ENCODE measurements at places on chromosomes 1 and 21. TPM values are rescaled to one million over a fixed set of nuclear protein-coding genes. Genes with fewer than 3 reads are reported as not detected.
A peak's percentile ranks its signal among the peaks of the same experiment; 100 is the strongest.

- no peak overlapping the region for H3K4me3 ChIP-seq
- H3K4me1 ChIP-seq = no peaks in the 10 kb centered on the region
- no peaks in the 10 kb centered on the region for H3K27me3 ChIP-seq
- H3K36me3 ChIP-seq = peaks cover 11% of the 10 kb centered on the region
Observed at GRCh38 chr1:192993426-192994085, 65.6 kb downstream of the UCHL5 start.

DNA sequence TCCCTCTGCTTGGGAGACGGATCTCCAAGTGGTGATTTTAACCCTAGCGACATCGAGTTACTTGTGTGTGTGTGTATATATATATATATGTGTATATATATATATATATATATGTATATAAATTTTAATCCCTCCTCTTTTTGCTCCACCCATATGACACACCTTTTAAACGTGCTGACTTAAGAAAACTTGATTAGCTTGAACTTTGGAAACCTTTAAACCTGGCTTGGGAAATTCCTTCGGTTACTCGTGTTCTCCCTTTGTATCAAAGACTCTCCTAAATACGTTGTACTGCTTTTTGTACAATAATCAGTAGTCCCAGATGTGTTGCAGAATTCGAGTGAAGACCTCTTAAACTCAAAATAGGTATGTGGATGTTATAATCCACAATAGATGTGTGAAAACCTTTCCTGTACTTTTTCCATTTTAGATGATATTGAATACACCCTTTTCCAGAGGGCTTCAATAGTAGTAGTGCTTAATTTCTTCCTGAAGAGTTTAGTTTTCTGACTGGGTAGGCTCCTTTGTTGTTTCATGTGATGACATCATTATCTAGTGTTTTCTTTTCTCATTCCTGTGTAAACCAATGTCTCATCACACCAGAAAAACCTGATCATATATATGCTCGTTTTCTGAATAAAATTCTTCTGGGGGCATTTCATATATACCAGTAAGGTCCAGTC is 1.4 kb downstream of the RNF11 start:
- no peaks in the 10 kb centered on the region for H3K36me3 ChIP-seq
- H3K4me3 ChIP-seq = peak overlapping the region; percentile 99
- H3K27ac ChIP-seq = peak overlapping the region; percentile 96
- peak; percentile 83 for DNase-seq

DNA sequence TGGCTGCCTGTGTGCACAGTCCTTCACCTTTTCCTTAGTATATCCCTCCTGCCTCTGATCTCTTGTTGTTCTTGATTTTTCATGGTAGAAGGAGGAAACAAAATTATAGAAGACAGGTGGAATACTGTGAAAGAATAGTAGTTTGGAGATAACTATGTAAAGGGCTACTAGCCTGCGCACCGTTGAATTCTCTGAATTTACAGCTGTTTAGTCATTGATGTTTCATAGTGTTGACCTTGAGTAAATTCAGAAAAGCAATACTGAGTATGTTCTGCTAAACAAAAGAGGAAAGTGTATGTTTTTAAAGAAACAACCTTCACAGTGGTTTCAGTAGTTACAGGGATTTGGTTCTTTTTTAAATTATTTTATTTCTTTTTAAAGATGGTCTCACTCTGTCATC is 18.1 kb downstream of the CAMTA1 start:
- no peak overlapping the region for H3K27ac ChIP-seq
- DNase-seq = peak; percentile 4
- H3K4me1 ChIP-seq = peaks cover 26% of the 10 kb centered on the region
- H3K4me3 ChIP-seq = no peak overlapping the region
- H3K27me3 ChIP-seq = no peaks in the 10 kb centered on the region

- peak; percentile 71 for DNase-seq
- H3K4me1 ChIP-seq = no peaks in the 10 kb centered on the region
- H3K4me3 ChIP-seq = no peak overlapping the region
- no peak overlapping the region for H3K27ac ChIP-seq
Observed at GRCh38 chr1:9628541-9629444, 22.7 kb upstream of the PIK3CD start.

DNA sequence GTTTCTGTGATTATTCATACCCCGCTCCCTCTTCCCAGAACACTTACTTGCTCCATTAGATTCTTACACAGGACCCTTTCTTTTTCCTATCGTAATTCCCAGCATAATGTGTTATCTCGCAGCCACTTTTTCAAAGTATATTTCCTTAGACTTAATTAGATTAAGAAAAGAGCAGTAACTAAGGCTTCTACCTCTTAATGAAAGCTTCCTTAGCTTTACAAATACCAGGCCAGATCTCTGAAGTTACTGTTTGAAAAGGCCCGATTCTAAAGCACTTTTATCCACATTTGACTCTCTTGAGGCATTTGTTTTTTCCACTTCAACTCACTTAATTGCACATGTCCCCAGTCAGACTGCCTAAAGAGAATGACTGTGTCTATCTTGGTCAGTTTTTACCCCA is 1264.3 kb upstream of the ADGRL2 start:
- H3K27me3 ChIP-seq = no peaks in the 10 kb centered on the region
- no peak for DNase-seq
- no peaks in the 10 kb centered on the region for H3K4me1 ChIP-seq
- H3K27ac ChIP-seq = no peak overlapping the region

Gene ZC3H11A
- 109 TPM for total RNA-seq

GRCh38 chr1:173507205-173507846 is 30.2 kb downstream of the PRDX6 start:
- H3K4me1 ChIP-seq = peaks cover 12% of the 10 kb centered on the region
- no peaks in the 10 kb centered on the region for H3K36me3 ChIP-seq
- no peaks in the 10 kb centered on the region for H3K27me3 ChIP-seq
- peak; percentile 65 for DNase-seq

Gene TAF5L
- 13.4 TPM for total RNA-seq

DNA sequence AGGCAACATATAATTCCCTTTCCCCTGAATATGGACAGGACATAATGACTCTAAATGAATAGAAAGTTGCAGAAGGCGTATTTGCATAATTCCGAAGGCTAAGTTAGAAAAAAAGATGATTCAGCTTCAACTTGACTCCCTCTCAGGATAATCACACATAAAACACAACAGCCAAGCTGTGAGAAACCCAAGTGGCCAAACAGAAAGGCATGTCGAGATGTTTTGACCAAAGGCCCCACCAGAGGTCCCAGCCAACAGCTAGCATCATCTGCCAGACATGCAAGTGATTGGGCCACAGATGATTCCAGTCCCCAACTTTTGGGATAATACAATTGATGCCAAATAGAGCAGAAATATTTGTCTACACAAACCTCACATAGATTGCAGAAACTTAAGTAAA is 444.9 kb downstream of the LTN1 start:
- peaks cover 12% of the 10 kb centered on the region for H3K4me1 ChIP-seq
- no peak overlapping the region for H3K4me3 ChIP-seq
- DNase-seq = no peak
- no peaks in the 10 kb centered on the region for H3K27me3 ChIP-seq
- no peaks in the 10 kb centered on the region for H3K36me3 ChIP-seq
- H3K27ac ChIP-seq = no peak overlapping the region

DNA sequence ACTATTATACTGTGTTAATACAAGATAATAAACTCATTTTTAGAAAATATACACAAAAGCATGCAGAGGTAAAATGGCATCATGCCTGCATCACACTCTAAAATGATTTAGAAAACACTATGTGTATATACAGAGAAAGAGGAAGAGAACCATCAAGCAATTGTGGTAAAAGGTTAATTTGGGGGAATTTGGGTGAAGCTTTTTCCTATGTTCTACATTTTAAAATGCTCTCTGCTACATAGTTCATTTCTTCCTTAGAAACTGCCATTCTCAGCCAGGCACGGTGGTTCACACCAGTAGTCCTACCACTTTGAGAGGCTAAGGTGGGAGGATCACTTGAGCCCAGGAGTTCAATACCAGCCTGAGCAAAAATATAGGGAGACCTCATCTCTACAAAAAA is 44.1 kb downstream of the GON4L start:
- no peak overlapping the region for H3K27ac ChIP-seq
- DNase-seq = no peak
- H3K4me3 ChIP-seq = no peak overlapping the region
- H3K27me3 ChIP-seq = no peaks in the 10 kb centered on the region

GRCh38 chr1:201673915-201674314 is 135.0 kb downstream of the NAV1 start:
- no peak overlapping the region for H3K4me3 ChIP-seq
- DNase-seq = no peak
- H3K4me1 ChIP-seq = peaks cover 28% of the 10 kb centered on the region
- peaks cover 16% of the 10 kb centered on the region for H3K36me3 ChIP-seq
- H3K27me3 ChIP-seq = no peaks in the 10 kb centered on the region
- H3K27ac ChIP-seq = no peak overlapping the region

GRCh38 chr1:88787023-88787903 is 103.2 kb downstream of the PKN2 start:
- H3K4me3 ChIP-seq = no peak overlapping the region
- no peaks in the 10 kb centered on the region for H3K27me3 ChIP-seq
- H3K36me3 ChIP-seq = peaks cover 20% of the 10 kb centered on the region
- no peaks in the 10 kb centered on the region for H3K4me1 ChIP-seq

Gene NR5A2
- not detected for total RNA-seq

GRCh38 chr1:184315254-184315653 is 71.6 kb upstream of the C1orf21 start:
- no peak overlapping the region for H3K27ac ChIP-seq
- H3K4me1 ChIP-seq = no peaks in the 10 kb centered on the region
- no peaks in the 10 kb centered on the region for H3K36me3 ChIP-seq
- H3K4me3 ChIP-seq = no peak overlapping the region
- no peak for DNase-seq
- no peaks in the 10 kb centered on the region for H3K27me3 ChIP-seq

DNA sequence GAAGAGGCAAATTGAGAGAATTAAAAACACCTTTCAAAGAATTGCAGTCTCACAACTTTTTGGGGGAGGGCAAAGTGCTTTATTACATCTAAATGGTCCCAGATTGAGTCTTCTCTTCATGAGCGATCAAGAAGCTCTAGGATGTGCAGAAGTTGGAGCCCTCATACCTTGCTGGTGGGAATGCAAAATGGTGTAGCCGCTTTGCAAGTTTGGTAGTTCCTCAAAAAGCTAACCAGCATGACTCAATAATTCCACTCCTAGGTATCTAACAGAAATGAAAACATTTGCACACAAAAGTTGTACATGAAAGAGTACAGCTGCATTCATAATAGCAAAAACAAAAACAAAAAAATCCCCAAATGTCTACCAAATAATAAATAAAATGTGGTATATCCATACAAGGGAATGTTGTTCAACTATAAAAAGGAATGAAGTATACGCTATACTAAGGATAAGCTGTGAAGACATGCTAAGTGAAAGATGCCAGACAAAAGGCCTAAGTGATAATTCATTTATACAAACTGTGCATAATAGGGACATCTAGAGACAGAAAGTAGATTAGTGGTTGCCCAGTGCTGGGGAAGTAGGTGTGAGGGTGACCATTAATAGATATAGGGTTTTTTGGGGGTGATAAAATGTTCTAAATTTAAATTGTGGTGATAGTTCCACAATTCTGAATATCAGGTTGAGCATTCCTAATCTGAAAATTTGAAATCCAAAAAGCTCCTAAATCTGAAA is 55.2 kb downstream of the SELENOF start:
- no peaks in the 10 kb centered on the region for H3K27me3 ChIP-seq
- H3K27ac ChIP-seq = no peak overlapping the region
- no peak overlapping the region for H3K4me3 ChIP-seq
- no peaks in the 10 kb centered on the region for H3K36me3 ChIP-seq
- DNase-seq = no peak
- no peaks in the 10 kb centered on the region for H3K4me1 ChIP-seq

DNA sequence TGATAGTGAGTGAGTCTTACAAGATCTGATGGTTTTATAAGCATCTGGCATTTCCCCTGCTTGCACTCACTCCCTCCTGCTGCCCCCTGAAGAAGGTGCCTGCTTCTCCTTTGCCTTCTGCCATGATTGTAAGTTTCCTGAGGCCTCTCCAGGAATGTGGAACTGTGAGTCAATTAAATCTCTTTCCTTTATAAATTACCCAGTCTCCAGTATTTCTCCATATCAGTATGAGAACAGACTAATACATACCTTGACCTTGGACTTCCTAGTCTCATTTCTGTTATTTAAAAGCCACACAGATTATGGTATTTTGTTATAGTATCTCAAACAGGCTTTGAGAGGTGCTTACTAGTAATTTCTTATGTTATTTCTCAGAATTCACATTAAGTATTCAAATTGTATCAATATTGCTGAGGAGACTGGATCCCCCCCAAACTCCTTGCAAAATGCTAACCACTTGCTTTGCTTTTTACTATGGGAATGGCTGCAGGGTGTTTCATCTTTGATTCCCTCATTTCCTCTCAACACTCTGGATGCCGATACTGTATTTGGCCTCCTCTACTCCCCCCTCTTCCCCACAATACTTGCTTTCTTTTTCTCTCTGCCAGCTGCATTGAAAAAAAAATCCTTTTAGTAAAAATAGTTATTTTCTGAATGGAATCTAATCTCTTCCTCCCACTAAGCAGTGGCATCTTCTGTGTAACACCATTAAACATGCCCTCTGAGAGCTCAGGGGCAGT is 96.9 kb upstream of the WLS start:
- no peaks in the 10 kb centered on the region for H3K36me3 ChIP-seq
- DNase-seq = no peak
- H3K4me3 ChIP-seq = no peak overlapping the region
- peaks cover 25% of the 10 kb centered on the region for H3K4me1 ChIP-seq
- no peak overlapping the region for H3K27ac ChIP-seq

DNA sequence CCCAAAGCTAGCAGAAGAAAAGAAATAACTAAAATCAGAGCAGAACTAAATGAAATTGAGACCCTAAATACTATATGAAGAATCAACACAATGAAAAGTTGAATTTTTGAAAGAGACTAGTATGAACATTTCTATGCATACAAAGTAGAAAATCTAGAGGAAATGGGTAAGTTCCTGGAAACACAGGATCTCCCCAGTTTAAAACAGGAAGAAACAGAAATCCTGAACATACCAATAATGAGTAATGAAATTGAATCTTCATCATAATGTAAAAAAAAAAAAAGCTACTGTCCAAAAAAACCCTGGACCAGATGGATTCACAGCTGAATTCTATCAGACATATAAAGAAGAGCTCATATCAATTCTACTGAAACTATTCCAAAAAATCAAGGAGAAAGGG is 233.5 kb downstream of the PLPP3 start:
- DNase-seq = no peak
- no peaks in the 10 kb centered on the region for H3K4me1 ChIP-seq
- no peak overlapping the region for H3K4me3 ChIP-seq
- H3K36me3 ChIP-seq = no peaks in the 10 kb centered on the region

DNA sequence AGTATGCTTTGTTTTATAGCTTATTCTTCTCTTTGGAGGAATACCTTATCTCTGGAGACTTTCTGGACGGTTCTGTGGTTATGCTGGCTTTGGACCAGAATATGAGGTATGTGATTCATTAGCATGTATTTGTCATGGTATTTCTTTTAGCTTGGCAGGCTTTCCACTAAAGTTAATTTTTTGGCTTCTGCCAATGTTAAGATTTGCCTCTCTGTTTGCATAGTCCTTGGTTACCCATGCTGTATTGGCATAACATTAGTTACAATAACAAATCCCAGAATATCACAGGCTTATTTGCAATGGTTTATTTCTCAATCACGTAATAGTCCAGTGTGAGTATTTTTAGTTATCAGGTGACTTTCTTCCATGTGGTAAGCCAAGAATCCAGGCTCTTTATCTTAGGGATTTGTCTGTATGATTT is 9.7 kb downstream of the ZMPSTE24 start:
- H3K4me3 ChIP-seq = no peak overlapping the region
- peaks cover 38% of the 10 kb centered on the region for H3K4me1 ChIP-seq
- H3K36me3 ChIP-seq = peaks cover 55% of the 10 kb centered on the region
- H3K27ac ChIP-seq = peak overlapping the region; percentile 98
